Osteocyte (in vitro differentiated cells): ENCODE measurements at places on chromosomes 4 and X.

- H3K4me1 ChIP-seq = no peaks in the 10 kb centered on the region
Measured at GRCh38 chrX:44265559-44265958, 77.9 kb downstream of the EFHC2 start.

DNA sequence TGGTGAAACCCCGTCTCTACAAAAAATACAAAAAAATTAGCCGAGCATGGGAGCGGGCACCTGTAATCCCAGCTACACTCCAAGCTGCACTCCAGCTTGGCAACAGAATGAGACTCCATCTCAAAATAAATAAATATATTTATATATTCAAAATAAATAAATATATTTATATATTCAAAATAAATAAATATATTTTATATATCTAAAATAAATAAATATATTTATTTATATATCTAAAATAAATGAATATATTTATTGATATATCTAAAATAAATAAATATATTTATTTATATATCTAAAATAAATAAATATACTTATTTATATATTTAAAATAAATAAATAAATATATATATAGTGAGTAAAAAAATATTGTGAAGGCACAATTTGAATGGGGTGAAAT lies 63.4 kb upstream of the EXOC1L start:
- H3K4me3 ChIP-seq = no peak overlapping the region
- DNase-seq = no peak
- peaks cover 8% of the 10 kb centered on the region for H3K4me1 ChIP-seq
- no peaks in the 10 kb centered on the region for H3K27me3 ChIP-seq
- no peak overlapping the region for H3K27ac ChIP-seq

DNA sequence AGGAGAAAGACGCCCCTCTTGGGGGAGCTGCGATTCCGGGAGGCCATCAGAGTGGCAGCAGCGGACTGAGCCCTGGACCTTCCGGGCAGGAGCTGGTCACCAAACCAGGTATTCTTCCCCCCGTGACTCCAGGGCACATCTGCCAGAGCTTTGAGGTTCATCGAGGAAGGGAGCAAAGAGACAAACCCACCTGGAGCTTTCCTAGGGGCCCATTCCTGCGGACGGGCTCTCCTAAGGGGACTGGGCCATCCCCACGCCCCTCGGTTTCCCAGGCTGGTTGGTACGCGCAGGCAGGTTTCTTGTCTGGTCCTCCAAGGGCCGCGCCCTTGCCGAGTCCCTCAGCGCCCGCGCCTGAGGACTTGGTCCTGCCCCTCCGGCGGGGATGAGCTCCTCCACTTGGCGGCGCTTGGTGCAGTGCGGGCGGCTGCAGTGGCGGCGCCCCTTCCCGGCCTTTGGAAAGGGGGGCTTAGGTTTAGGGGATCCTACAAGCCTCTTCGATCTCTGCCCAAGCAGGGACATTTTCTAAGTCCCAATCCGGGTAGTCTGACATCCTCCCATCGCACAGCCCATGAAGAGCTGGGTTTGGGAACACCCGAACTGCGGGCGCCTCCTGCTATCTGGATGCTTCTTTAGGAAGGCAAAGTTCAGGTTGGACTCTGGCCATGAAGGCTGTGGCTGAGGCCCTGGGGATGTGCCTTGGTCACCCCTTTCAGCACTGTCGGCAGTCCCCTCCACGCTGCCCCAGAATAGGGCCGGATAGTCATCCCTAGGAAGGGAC lies 538 bp downstream of the STBD1 start:
- peaks cover 14% of the 10 kb centered on the region for H3K4me1 ChIP-seq
- no peaks in the 10 kb centered on the region for H3K27me3 ChIP-seq
- peaks cover 11% of the 10 kb centered on the region for H3K36me3 ChIP-seq
- peak overlapping the region; percentile 89 for H3K27ac ChIP-seq
- no peak for DNase-seq

DNA sequence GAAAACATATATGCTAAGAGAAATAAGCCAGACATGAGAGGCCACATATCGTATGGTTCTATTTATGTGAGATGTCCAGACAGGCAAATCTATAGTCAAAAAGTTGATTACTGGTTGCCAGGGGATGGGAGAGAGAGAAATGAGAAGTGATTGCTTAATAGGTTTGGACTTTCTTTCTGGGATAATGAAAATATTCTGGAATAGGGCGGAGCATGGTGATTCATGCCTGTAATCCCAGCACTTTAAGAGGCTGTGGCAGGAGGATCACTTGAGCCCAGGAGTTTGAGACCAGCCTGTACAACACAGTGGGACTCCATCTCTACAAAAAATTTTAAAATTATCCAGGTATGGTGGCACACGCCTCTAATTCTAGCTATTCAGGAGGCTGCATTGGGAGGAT lies 22.4 kb downstream of the RBM47 start:
- no peak overlapping the region for H3K27ac ChIP-seq
- DNase-seq = no peak
- H3K36me3 ChIP-seq = no peaks in the 10 kb centered on the region
- H3K4me1 ChIP-seq = no peaks in the 10 kb centered on the region
- peaks cover 2% of the 10 kb centered on the region for H3K27me3 ChIP-seq

- H3K27me3 ChIP-seq = no peaks in the 10 kb centered on the region
- H3K4me3 ChIP-seq = no peak overlapping the region
- DNase-seq = no peak
- no peak overlapping the region for H3K27ac ChIP-seq
Measured at GRCh38 chr4:108685036-108685686, 34.8 kb downstream of the OSTC start.

GRCh38 chrX:41145920-41146608 lies 60.8 kb downstream of the USP9X start:
- DNase-seq = no peak
- peaks cover 20% of the 10 kb centered on the region for H3K4me1 ChIP-seq
- H3K27me3 ChIP-seq = no peaks in the 10 kb centered on the region
- no peak overlapping the region for H3K27ac ChIP-seq
- peaks cover 11% of the 10 kb centered on the region for H3K36me3 ChIP-seq

GRCh38 chrX:661154-661553 lies 30.6 kb downstream of the SHOX start:
- no peaks in the 10 kb centered on the region for H3K27me3 ChIP-seq
- no peak for DNase-seq
- no peaks in the 10 kb centered on the region for H3K36me3 ChIP-seq
- no peak overlapping the region for H3K4me3 ChIP-seq

DNA sequence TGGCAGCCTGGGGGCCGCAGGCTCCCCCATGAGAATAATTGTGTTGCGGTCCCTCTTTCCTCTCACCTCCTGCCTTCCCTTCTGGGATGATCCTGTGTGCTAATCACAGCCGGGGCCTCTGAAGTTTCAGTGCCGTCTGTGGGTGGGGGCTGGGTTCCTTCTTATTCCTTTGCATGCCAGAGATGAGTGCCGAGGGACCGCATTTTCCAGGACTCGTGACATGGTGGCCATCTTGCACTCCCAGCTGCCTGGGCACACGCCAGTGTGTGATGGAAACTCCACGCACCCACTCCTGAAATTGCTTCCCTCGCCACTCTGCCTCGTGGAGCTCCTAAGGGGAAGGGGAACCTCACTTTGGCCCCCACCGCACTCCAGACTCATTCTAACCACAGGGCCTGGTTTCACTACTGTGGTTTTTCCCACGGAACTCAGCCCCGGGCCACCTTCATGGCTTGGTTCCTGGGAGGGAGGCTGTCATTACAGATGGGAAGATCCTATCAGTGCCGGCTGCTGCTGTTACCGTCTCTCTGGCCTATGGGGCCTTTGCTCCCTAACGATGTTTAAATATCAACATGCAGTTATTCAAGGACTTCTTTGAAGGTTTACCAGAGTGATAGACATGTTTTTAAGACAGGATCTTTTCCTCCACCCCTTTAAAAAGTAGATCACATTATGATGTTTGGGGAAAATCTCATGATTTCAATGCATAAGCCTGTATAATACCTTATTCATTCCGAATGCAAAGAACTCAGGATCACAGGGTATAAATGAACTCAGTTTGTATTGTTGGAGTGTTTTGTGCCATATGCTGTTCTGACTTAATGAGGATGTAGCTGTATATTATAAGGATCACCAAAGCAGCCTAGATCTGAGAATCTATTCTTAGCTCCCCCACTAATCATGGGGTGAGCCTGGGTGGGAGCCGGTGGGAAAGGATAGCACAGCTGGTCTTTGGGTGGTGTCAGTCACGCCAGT lies 89.6 kb downstream of the SORCS2 start:
- no peak overlapping the region for H3K27ac ChIP-seq
- peaks cover 32% of the 10 kb centered on the region for H3K27me3 ChIP-seq
- H3K4me3 ChIP-seq = no peak overlapping the region
- H3K4me1 ChIP-seq = peaks cover 4% of the 10 kb centered on the region

DNA sequence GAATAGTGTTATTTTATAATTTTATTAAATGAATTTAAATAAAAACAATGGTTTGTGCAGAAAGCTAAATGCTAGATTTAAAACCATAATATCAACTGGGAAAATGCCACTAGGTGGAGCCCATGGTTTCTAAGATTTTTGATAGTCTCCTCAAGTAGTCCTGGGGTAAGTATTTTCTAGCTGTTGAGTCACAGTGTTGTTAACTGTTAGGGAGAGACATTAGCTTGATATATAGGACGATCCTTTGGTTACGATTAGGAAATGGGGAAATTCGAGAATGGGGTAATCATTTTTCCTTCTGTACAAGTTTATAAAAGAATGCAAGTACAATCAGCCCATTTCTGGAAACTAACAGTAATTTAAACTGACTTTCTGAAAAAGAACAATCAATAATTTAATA lies 378.4 kb downstream of the ANKRD50 start:
- H3K4me3 ChIP-seq = no peak overlapping the region
- no peak for DNase-seq
- H3K36me3 ChIP-seq = no peaks in the 10 kb centered on the region

DNA sequence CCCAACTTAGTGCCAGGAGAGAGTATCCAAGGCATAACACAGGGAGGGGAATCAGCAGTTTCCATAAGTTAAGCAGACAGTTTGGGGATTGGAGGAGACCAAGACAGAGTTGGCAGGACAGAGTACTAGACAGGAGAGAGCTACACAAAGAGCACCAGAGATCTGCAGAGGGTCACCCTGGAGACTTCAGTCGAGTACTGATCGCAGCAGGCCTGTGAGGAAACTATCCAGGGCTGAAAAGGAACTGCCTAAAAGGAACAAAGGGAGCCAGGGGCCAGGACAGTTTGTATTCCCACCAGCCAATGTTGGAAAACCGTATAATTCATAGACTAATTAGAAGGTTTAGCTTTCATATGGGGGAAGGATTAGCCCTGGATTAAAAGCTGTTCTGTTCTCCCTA lies 80.6 kb upstream of the ENPP6 start:
- no peaks in the 10 kb centered on the region for H3K4me1 ChIP-seq
- H3K4me3 ChIP-seq = no peak overlapping the region
- no peak overlapping the region for H3K27ac ChIP-seq
- H3K36me3 ChIP-seq = no peaks in the 10 kb centered on the region
- DNase-seq = no peak

GRCh38 chrX:53716328-53717088 lies 30.0 kb upstream of the HUWE1 start:
- DNase-seq = no peak
- H3K27me3 ChIP-seq = no peaks in the 10 kb centered on the region
- no peak overlapping the region for H3K4me3 ChIP-seq
- peaks cover 6% of the 10 kb centered on the region for H3K4me1 ChIP-seq

DNA sequence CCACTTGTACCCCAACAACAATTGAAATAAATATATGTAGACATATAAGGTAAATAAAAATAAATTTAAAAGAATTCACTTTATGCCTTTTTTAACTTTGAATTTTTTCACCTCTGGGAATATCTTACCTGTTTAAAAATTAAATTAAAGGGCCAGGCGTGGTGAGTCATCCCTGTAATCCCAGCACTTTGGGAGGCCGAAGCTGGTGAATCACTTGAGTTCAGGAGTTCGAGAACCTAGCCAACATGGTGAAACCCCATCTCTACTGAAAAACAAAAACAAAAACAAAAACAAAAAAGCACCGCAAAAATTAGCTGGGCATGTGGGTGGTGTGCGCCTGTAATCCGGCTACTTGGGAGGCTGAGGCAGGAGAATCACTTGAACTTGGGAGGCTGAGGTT lies 164.8 kb downstream of the AASDH start:
- H3K27me3 ChIP-seq = no peaks in the 10 kb centered on the region
- no peak overlapping the region for H3K27ac ChIP-seq
- DNase-seq = no peak
- no peaks in the 10 kb centered on the region for H3K4me1 ChIP-seq

DNA sequence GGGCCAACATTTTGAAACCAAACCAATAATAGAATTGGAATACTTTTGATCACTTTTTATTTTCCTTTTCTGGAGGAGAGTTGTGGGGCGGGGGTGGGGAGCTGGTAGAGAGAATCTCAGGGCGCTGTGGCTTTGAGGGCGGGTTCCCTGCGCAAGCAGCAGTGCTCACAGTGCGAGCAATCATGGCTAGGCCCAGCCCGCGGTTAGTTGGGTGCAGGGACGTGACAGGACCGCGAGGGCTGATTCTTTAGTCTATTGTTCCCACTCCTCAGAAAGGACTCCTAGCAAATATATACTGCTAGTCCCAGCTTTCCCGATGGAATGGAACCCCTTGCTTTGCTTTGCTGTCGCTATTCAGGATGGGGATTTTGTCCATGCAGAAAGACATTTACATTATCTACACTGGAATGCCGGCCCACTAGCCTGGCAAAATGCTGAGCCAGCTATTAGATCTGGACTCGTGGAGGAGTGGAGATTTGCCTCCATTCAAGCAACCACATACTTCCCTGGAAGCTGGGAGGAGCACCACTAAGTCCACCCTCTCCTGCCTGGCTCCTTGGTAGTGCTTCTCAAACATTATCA lies 23.9 kb upstream of the APLN start:
- DNase-seq = peak; percentile 64
- no peak overlapping the region for H3K27ac ChIP-seq
- peaks cover 8% of the 10 kb centered on the region for H3K4me1 ChIP-seq
- no peaks in the 10 kb centered on the region for H3K36me3 ChIP-seq

DNA sequence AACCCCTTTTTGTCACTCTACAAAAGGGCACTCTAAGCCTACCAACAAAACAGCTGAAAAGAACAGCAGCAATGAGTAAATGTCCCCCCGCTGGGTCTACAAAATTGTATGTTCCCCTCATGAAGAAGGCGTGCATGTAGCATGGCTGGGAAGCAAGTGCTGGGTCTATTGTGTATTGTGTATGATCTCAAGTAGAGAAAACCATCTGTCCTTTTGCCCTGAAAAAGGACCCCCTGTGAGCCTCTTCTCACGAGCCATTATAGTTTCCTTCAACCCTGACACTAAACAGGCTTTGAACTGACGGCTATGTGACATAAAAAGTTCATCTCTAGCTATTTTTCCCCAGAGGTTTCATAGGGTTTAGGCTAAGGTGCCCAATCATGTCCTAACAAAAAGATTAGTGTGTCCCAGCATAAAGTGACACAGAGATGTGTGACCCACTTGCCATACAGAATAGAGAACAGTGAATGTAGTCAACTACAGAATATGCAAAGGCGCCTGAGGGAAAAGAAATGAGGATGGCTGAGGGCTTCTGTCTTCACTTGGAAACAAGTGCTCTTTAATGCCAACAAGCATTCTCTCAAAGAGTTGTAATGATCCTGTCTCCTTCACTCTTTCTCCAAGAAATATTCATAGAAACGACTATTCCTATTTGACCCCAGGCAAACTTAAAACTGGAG lies 27.3 kb downstream of the COL25A1 start:
- H3K27me3 ChIP-seq = peaks cover 6% of the 10 kb centered on the region
- H3K4me1 ChIP-seq = no peaks in the 10 kb centered on the region
- DNase-seq = no peak
- H3K4me3 ChIP-seq = no peak overlapping the region
- H3K36me3 ChIP-seq = no peaks in the 10 kb centered on the region

- H3K27ac ChIP-seq = no peak overlapping the region
- H3K4me1 ChIP-seq = peaks cover 9% of the 10 kb centered on the region
- H3K27me3 ChIP-seq = peaks cover 6% of the 10 kb centered on the region
- DNase-seq = no peak
- H3K36me3 ChIP-seq = no peaks in the 10 kb centered on the region
Measured at GRCh38 chrX:78687586-78687985, 28.5 kb upstream of the RTL3 start.
